SK-N-DZ (cell line): ENCODE measurements at places on chromosomes 7 and 10.

DNA sequence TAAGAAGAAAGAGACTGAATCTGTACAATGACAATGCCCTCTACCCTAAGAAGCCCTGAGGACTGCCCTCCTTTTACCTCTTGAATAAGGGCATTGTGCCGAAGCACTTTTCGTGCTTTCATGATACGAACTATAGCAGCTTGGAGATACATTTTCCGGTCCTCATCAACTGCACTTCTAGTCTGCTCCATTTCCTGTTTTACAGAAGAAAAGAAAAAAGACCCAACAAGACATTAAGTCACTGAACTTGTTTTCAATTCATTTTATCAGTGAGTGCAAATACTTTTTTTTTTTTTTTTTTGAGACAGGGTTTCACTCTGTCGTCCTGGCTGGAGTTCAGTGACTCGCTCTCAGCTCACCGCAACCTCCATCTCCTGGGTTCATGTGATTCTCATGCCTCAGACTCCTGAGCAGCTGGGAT, 78.4 kb downstream of the CUL2 start:
- DNase-seq = no peak

DNA sequence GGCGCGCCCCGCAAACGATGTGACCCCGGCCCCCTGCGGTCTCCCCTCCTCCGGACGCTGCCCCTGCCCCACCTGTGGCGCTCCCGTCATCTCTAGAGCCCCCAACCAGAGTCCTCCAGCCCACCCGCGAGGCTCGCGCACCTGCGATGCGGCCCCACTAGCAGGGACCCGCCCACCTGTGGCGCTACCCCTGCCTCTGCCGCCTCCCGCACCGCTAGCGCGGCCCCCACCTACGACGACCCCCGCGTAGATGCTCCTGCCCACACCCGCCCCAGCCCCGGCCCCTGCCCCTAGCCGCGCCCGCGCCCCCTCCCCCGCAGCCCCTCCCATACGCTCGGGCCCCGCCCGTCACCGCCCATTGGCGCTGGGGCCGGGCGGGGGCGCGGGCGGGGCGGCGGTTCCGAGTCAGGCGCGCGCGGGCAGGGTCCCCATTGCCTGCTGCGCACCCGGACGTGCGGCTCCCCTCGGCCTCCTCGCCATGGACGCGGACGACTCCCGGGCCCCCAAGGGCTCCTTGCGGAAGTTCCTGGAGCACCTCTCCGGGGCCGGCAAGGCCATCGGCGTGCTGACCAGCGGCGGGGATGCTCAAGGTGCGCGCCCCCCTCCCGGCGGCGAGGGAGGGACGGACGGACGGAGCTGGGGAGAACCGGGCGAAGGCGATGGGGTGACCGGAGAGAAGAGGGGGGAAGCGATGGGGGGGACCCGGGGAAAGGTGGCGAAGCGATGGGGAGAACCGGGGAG, at the start of gene PFKP:
PFKP (plus strand) TSS at position 431 of the 741 bp plus-strand sequence; CDS start at position 479, 48 bp downstream.
- DNase-seq = no peak

- DNase-seq = no peak
Measured at GRCh38 chr10:11197266-11197712, 179.6 kb downstream of the CELF2 start.

DNA sequence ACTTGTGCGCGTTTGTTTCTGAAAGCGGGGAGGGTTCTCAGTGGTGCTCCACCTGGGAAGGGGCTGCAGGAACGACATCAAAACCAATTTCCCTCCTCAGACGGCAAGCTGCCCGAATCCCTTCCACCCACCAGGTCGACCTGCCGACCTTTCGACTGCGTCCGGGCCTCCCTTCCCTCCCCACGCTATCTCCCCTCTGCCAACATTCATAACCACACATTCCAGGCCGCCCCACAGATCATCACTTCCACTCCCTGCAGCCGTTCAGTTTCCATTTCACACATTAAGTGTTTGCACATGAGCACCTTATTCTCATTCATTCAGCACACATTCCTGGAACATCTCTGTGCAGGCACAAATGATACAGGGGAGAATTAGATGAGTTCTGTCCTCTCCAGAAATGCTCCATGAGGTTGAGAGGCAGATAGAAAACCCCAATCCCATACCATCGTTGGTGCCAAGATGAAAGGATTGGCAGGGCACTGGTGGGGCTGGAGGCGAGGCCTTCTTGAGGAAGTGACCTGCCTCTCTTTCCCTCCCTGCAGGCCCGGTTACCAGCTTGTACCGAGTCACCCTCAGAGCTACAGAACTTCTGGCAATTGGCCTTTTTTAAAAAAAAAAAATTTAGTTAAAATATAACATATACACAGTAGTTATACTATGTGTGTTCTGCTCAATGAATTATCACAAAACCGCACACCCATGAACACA, 70.0 kb downstream of the MINDY4 start:
- no peak for DNase-seq

DNA sequence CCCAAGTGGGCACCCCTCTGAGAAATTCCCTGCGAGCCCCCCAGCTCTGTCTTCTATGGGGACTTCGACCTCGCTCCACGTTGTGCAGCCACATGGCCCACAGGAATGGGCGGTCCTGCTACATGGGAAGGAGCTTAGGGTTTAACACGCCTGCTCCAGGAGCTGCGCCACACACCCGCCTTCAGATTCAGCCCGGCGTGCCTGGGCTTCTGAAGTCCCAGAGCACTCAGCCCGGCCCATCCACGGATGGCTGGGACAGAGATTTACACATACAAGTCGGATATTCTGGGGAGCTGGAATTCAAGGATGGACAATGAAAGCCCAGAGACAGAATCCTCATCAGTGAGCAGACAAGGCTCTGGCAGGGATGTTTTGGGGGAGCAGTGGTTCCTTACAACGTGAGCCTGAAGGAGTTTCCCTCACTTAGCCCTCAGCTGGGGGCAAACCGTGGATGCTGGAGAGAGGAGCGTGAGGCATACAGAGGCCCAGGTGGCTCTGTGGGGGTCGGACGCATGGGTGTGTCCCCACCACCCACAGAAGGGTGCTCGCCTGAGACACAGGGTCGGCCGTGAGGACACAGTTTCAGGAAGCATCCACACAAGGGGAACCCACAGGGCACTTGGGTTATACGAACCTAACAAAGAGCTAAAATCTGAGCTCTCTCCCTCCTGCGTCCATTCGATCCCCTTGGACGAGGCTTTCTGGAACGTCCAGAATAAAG, 372.9 kb downstream of the DNAJB6 start:
- no peak for DNase-seq

- no peak for DNase-seq
Measured at GRCh38 chr10:110815354-110816004, 56.2 kb upstream of the PDCD4 start.

GRCh38 chr10:124025660-124026588, 67.5 kb downstream of the CHST15 start:
- DNase-seq = peak; percentile 35

GRCh38 chr10:4850397-4850796, 24.4 kb downstream of the AKR1E2 start:
- DNase-seq = no peak

- DNase-seq = no peak
Measured at GRCh38 chr10:96646751-96647166, 59.9 kb upstream of the TM9SF3 start.

GRCh38 chr7:55161154-55161687, 142.4 kb downstream of the EGFR start:
- DNase-seq = no peak

DNA sequence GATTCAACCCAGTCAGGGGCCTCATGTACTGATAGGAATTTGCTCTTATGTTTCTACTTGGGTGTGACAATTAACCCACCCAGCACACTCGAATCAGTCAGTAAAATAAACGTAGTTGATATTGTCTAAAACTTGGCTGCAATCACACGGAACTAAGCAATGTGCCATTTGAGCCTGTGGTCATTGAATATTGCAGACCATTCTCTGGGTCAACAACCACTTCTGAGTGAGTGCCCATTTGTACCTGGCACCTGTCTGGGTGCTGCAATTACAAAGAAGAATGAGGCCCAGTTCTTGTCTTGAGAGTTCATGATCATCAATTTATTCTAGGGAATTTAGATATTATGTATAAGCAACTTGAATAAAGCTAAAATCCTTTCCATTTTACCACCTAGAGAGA, 29.8 kb downstream of the NPY start:
- no peak for DNase-seq

GRCh38 chr7:102232611-102233286, 53.9 kb upstream of the SH2B2 start:
- DNase-seq = no peak

DNA sequence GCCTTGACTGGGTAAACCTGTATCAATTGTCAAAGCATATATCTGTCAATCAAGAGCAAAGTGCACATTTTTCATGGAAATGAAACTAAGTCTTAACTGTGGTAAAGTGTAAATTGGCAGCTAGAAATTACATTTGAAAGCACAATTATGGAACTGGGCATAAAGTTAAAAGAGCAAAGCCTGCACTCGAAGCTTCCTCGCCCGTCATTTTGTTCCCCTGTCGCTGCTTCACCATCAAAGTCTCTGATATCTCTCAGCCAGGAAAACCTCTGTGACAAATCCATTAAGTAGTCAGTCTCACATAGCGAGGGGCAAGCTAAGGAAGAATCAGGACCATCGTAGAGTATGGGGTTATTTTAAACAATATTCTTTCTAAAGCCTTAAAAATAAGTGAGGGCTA, 27.9 kb downstream of the PON1 start:
- no peak for DNase-seq

DNA sequence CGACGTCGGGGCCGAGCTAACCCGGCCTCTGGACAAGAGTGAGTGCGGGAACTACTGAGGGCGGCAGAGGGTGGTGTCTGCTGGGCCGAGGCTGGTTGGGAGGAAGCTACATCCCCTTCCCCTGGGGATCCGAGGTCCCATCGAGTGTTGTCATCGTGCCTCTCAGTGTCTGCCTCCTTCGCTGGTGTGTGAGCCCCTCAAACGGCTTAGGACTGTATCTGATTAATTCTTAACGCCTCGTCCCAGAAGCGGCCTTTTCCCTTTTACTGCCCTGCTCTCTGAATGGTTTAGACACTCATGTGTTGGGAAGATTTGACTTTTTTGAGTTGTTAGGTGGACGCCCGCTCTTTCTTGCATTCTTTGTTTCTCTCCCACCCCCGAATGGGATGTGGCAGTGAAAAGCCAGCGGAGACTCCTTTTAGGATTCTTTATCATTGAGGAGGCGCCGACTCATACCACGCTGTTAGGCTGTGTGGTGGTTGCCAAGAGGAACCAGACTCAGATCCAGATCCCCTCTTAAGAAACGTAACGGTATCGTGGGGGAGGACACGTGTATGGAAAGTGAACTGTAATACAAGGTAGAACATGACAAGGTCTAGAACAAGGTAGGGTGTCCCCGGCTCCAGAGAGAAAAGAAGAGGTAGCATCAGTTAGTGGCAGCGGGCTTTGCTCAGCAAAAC, 631 bp downstream of the SUPV3L1 start:
- DNase-seq = no peak

DNA sequence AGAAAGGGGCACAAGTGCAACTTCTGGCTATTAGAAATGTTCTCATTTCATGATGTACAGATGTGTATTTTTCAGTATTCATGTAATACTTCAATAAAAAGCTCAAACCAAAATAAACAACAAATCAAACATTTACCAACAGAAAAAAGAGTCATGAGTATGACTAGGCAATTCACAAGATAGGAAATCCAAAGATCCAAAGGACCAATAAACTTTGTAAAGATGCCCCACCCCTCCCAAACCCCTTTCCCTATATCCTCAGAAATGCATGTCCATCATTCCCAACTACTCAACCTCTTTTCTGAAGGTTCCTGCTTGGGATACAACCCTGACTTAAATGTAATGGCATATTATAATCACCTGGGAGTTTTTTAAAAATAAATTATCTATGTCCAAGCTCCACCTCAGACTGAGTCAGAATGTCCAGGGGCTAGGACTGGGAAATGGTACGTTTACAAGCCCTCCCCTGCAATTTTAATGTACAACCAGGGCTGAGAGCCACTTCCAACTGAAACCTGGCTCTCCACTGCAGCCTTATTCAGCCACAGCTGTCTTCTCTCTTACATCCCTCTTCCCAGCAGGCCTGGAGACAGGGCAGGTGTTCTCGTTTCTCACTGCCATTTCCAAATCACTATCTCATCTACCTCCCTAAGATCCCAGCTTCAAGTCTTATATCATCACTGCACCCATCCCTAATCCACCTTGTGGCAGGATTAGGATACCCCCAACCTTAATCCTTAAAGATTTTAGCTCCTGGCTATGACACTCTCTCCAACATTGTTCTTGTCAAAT, 36.5 kb downstream of the COA1 start:
- DNase-seq = no peak

DNA sequence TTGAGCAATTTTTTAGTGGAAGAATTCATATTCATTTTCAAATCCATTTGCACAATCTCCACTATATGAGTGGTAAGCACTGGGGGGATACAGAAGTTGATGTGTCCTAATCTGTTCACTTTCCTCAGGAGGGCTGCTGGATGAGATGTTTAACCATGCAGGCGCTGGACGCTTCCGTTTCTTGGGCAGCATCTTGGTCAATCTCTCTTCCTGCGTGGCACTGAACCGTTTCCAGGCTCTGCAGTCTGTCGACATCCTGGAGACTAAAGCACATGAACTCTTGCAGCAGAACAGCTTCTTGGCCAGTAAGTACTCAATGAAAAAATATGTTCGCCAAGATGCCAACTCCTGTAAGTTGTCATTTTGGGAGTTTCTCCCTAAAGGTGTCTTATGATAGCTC, 179.3 kb downstream of the ABCA13 start:
- no peak for DNase-seq

DNA sequence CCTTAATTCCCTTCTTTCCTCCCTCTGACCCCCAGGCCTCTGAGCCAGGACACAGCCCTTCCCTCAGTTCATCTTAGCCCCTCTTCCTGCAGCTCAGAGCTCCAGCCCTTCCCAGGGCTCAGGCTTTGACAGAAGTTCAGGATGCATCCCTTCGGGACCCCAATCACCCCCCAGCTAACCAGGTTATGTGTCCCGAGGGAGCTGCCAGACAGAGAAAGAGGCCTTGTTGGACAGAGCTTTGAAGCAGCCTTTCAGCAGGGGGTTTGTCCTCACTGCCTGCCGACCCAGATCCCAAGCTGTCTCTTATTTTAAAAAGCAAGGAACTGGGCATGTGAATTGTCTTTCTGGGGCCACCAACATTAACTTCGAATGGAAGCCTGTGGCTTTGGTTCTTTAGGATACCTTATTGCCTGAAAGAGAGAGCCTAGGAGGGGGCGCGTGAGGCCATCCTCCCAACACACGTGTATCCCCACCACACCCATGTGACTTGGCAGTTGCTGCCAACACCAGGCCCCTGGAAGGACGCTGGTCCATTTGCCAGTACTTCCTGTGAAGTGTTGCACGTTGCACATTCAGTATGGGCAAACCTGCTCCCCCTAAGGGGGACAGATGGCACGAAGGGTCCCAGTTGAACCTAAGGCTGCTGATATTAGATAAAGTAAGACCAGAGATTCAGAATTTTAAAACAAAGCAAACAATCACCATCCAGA, 858 bp downstream of the CCDC136 start:
- DNase-seq = peak; percentile 63

DNA sequence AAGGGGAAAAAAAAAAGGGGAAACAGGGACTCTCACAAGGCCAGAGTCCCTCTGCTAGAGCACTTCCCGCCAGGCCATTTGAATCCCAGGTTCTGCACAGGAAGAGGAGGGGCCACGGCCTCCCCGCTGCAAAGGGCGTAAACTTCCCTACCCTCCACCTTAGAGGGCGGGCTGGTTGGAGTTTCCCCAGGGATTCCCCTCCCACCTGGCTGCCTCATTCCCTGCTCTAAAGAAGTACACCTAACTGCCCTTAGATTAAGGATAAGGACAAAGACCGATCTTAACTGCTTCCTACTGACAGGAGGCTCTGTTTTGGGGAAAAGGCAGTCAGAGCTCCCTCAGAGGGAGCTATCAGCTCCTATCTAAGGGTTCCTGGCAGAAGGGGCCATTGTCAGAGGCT, 102.0 kb upstream of the ARMC3 start:
- peak; percentile 6 for DNase-seq
